Fibroblast of the aortic adventitia (primary cell): ENCODE measurements at places on chromosomes 12 and 14. TPM values are rescaled to one million over a fixed set of nuclear protein-coding genes. Genes with fewer than 3 reads are reported as not detected.

CMA1 gene
- not detected in 2 replicates for total RNA-seq

DNA sequence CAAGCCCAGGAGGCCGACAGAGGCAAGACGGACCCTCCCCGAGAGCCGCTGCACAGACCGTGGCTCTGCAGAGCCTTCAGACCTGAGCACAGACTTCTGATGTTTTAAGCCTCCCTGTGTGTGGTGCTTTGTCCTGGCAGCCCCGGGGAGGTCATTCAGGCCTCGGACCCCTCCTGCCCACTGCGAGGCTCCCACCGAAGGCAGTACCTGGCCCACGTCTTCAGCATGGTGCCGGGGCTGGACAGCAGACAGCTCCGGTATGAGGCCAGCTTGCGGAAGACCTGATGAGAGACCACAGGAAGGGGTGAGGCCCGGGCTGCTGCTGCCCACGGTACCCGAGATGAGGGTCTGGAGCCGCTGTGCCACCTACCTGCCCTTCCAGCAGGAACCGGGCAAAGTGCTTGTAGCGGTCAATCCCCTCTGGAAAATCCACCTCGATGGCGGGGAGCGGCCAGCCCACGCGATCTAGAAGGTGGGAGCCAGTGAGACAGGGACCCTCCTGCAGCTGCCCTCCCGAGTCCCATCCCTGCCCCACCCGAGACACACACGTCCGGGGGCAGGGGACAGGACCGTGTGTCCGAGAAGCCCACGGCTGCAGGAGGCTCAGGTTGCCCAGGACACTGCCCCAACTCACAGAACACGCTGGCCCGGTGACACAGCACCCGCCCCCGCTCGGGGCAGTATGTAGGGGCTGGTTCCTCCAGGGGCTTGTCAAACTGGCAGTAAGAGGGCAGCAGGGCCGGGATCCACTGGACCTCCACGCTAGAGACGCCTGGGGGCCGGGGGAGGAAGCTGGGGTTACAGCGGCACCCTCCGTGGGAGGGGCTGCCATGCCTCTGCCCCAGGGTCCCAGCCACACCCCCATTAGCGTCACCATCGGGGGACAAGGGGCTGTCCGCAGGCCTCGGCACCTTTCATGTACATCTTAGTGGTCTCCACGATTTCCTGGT is 35.6 kb upstream of the UBC start:
- DNase-seq, result no peak

NUAK1 gene
- 3.0 and 8.3 TPM in 2 replicates for total RNA-seq

DNA sequence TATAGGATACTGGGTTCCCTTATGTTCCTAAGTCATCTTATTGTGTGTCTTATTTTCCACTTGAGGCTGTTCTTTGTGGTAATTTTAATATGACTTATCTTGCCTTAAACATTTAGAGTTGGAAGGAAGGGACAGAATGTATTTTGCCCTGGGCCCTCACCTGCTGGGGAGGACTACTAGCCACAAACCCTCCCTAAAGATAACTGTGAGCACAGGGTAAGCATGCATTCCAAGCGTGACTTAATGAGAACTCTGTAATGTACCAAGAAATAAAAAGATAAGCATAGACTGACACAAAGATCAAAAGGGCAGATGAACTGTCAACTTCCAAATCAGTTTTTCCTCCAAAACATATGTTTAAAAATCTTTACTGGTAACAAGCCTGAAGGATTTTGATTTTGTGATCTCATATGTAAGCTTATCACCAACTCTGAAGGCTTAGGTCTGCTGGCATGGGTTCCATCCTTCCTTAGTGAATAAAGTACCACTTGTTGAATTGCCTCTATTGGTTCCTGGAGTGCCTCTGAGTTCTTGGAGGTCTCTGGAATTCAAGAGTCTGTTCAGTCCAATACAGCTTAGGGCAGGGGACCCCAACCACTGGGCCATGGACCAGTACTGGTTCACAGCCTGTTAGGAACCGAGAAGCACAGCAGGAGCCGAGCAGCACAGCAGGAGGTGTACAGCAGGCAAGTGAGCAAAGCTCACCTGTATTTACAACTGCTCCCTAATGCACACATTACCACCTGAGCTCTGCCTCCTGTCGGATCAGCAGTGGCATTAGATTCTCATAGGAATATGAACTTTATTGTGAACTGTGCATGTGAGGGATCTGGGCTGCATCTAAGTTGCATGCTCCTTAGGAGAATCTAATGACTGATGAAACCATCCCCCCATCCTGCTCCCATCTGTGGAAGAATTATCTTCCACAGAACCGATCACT is 29.8 kb upstream of the NFYB start:
- DNase-seq, result no peak

DNA sequence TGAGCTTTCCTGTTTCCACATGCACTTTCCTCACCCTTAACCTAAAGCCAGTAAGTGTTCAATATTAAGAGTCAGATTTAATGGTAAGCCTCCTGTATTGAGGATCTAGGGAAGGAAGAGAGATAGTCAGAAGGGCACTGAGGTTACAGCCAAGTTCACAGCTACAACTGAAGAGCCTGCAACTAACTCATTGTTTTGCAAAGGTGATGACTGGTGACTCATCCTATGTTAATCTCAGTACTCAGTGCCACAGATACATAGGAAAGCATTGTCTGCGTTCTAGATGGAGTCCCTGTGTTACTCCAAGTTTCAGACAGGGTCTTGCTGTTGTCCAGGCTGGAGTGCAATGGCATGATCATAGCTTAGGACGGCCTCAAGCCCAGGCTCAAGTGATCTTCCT is 157.0 kb upstream of the RBM19 start:
- no peak for DNase-seq

- DNase-seq, result no peak
These were observed 3.5 kb upstream of the PZP start for GRCh38 chr12:9211687-9212086.

GRCh38 chr12:101783150-101783549 is 43.9 kb upstream of the SYCP3 start:
- DNase-seq, result no peak

- DNase-seq, result no peak
These were observed 231.0 kb downstream of the RBM19 start for GRCh38 chr12:113735131-113735530.
